GM06990 (cell line): ENCODE measurements at places on chromosomes 2 and 18.

DNA sequence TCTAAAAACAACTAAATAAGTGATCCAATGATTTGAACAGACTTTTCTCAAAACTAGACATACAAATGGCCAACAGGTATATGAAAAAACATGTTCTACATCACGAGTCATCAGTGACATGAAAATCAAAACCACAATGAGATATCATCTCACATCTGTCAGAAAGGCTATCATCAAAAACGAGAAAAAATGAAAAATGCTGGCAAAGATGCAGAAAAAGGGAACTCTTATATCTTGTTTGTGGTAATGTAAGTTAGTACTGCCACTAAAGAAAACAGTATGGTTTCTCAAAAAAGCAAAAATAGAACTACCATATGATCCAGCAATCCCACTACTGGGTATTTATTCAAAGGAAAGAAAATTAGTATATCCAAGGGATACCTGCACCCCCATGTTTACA lies 255.3 kb upstream of the FBXO11 start:
- no peak for DNase-seq

DNA sequence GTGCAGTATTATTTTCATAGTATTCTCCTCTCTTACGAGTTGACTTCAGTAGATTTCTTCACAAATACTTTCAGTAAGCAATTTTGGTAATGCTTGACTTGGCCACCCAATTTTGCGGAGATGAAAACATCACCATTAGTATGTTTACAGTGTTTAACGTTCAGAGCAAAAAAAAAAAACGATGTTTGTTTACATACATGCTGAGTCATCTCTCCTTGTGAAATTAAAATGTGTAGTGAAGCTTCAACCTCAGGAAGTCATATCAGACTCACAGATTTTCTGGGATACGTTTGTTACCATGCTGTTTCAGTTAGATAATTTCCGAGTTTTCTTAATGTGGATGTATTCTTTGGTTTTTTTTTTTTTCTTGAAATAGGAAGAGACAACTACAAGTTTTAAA lies 100.1 kb downstream of the CTNNA2 start:
- DNase-seq: no peak

DNA sequence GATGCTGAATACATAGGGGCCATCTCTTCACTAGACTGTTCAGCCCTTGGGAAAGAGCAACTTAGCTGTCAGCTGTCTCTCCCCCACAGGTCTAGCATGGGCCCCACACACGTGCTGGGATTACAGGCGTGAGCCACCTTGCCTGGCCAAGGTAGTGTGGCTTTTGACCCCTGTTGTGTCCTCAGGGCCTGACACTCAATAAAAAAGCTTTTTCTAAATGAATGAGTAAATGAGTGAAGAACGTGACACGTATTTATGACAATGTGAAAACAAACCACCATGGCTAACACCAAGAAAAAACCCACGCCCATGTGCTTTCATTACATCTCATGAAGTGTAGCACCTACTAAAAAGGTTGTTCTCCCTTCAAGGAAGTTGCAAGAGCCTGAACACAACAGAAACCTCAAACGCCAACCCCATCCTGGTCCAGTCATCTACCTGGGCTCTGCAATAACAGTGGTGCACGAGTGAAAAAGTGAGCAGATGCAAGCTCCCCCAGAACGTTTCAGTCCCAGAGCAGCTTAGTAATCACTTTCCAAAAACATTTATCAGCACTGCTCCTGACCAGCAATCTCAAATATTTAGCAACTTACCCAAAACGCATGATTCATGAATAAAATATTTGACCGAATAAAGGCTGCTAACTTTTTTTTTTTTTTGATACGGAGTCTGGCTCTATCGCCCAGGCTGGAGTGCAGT lies 3.4 kb downstream of the WDFY1 start:
- peak; percentile 47 for DNase-seq

DNA sequence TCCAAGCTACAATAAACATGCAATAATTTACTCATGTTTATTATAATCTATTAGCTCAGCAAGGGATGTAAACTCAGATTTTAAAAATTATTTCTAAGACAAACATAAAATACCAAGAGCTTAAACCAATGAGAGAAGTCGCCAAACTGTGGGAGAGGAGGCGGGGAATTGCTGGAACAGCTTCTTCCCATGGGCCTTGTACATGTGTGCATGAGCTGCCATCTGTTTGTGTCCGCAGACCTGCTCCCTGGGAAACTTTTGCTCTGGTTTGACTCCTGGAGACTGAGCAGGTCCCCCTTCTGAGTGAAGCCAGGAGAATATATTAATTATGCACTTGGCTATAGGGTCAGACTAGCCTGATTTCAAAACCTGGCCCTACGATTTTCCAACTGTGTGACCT lies 655.9 kb upstream of the SOX11 start:
- no peak for DNase-seq

GRCh38 chr2:79114797-79115494 lies 5.3 kb upstream of the REG1A start:
- DNase-seq: no peak

DNA sequence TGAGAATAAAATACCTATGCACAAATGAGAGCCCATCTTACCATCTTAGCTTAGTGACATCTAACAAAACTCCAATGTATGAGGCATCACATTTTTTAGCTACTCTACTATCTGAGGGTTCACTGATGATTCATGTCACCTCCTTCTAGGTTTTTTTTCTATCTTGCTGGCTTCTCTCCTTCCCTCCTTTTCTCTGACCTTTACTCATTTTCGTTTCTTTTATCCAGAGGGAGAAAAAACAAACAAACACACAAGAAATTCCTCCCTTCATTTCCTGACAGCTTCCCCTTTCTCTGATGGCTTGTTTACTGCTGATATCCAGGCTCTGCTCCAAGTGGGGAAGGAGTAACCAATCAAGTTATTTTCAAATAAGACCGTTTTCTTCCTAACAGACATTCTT lies 115.1 kb downstream of the UBE2E3 start:
- DNase-seq: no peak

GRCh38 chr2:65193446-65193845 lies 34.2 kb upstream of the ACTR2 start:
- DNase-seq: no peak

GRCh38 chr2:240465268-240465764 lies 29.9 kb downstream of the GPC1 start:
- DNase-seq: peak; percentile 9
